ENCODE measurements at places on chromosomes 7 and 10. TPM values are rescaled to one million over a fixed set of nuclear protein-coding genes. Genes with fewer than 3 reads are reported as not detected.

The SLC25A28 gene
- 14.6 TPM for total RNA-seq

The NPY gene
- not detected for total RNA-seq

The CFAP58 gene
- total RNA-seq = 0.30 TPM

The TRIM56 gene
- 14.3 TPM for total RNA-seq

The RPEL1 gene
- not detected for total RNA-seq

The WNT16 gene
- total RNA-seq = 0.42 TPM

The TFEC gene
- total RNA-seq = 0.46 TPM

The DGKI gene
- total RNA-seq = 15.5 TPM

The TRPV5 gene
- not detected for total RNA-seq

The PTPRN2 gene
- under 0.01 TPM for total RNA-seq

The HMX3 gene
- total RNA-seq = not detected

The ZP3 gene
- total RNA-seq = 0.89 TPM

The CWF19L1 gene
- 24.9 TPM for total RNA-seq

The EBLN1 gene
- not detected for total RNA-seq

The ANXA8L1 gene
- total RNA-seq = 2.9 TPM

The TDRD1 gene
- not detected for total RNA-seq

The HPSE2 gene
- not detected for total RNA-seq

The OR2A12 gene
- total RNA-seq = not detected

The EBF3 gene
- total RNA-seq = not detected

The AKR1C2 gene
- total RNA-seq = 1.2 TPM

The DHTKD1 gene
- total RNA-seq = 25.3 TPM

The PIK3AP1 gene
- 0.89 TPM for total RNA-seq

The ANKMY2 gene
- total RNA-seq = 24.1 TPM

The PILRA gene
- total RNA-seq = 0.89 TPM

The FBXL13 gene
- total RNA-seq = 2.3 TPM

The SPDYE9 gene
- total RNA-seq = not detected

The YKT6 gene
- total RNA-seq = 108 TPM

The MACC1 gene
- total RNA-seq = 0.05 TPM

The TRIM73 gene
- total RNA-seq = 0.59 TPM

The MYPN gene
- total RNA-seq = under 0.01 TPM

The C10orf105 gene
- total RNA-seq = not detected

Data from smooth muscle cell of the umbilical artery (primary cell).